ENCODE measurements at places on chromosomes 2 and 18.

DNA sequence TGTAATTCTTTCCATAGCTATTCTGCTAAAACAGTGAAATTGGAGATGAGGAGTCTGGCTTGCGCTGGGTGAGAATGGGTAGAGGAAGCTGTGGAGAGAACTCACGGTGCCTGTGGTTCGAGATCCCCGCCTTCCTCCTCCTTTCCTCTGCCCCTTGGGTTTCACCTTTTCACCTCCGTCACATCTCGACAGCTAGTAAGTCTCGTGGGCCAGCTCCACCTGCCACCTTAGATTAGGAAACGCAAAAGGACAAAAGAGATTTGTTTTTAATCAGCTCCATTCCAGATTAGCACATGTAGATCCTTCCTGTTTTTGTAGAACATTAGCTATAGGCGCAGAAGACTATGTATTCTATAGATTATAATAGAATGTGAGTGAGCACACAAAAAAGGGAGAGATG lies 20.6 kb downstream of the TRIB2 start:
- no peak for DNase-seq

GRCh38 chr2:23599667-23600066 lies 214.7 kb downstream of the KLHL29 start:
- DNase-seq, result no peak

DNA sequence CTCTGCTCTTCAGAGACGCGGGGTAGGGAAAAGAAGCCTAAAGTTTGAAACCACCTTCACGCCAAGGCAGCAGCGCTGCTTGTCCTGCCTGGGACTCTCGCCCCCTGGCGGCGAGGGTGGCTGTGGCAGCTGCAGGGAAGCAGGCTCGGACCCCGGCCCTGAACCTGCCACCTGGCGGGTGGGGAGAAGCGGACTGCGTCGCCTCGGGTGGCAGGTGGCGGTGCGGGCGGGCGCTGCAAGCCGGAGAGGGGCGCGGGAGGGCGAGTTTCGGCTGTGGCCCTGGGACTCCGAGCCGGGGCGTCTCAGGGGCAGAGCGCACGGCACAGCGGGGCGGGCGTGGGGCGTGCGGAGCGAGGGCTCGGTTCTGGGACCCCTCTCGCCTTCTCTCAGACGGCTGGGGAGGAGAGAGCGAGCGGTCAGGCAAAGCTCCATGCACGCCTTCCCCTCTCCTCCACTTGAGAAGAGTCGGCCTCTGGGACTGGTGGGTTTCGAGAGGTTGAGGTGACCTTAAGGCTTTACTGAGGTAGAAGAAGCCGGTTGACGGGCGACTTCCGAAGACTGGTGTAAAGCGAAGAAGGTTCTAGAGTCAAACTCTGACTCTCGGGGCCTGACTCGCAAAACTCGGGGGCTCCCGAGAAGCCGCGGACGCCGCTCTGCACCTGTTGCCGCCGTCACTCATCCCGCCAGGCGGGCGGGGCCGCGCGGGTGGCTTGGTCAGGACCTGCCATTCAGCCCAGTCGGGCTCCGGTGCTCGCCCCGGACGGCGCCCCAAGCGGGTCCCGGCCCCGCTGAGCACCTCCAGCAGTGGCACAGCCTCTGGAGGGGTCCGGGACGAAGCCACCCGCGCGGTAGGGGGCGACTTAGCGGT lies 1.1 kb upstream of the BOLL start:
- no peak for DNase-seq

- no peak for DNase-seq
Measured at GRCh38 chr2:199631129-199631528, 173.4 kb upstream of the SATB2 start.

- DNase-seq, result no peak
Measured at GRCh38 chr2:218993345-218994315, at the start of gene CRYBA2. CRYBA2 (minus strand) TSS chr2:218993422; CDS start chr2:218993176, 246 bp downstream.

DNA sequence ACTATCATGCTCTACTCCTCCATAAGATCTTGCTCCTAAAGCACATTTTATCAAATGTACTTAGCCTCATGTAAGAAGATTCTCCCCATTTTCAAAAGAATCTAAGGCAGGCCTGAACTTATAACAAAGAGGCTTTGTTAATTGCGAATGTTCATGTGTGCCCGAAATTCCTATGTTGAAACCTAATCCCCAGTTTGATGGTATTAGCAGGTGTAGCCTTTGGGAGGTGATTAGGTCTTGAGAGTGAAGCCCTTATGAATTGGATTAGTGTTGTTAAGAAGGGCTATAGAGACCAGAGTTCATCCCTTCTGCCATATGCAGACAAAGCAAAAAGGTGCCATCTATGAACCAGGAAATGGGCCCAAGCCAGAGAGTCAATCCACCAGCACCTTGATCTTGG lies 234.5 kb downstream of the PAX3 start:
- DNase-seq, result no peak

GRCh38 chr2:241534701-241535375 lies 23.7 kb upstream of the BOK start:
- no peak for DNase-seq

DNA sequence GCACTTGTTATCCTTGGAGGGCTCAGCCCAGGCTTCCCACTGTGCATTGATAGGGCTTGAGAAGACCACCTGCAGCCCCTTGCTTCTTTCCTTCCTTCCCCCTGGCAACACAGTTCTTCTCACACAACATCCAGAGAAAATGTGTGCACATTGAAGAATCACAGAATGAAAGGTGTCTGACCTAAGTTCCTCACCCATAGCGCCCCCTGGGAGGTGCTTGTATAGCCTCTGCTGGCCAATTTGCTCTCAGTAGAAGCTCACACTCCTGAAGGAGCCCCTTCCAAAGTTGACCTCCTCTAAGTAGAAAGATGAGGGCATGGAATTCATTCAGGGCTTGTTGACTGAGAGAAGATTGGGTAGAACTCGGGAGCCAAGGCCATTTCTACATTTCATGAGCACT lies 758.4 kb upstream of the KLHL29 start:
- no peak for DNase-seq

DNA sequence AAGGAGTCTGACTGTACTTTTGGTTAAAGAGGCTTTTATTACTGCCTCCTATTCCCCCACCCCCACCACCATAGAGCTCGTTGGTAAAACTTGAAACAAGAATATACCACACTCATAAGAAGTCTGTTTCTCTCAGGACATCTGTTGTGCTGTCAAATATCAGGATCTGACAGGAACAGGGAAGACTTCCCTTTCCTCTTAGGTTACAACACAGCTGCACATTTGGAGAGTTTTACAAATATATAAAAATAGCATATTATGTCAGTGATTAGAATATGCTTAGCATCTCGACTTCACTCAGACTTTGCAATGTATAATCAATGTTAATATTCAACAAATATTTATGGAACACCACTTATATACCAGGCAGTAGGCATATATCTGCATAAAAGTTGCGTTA lies 439.6 kb upstream of the REG3G start:
- DNase-seq, result no peak

- no peak for DNase-seq
Measured at GRCh38 chr18:32425466-32425865, 45.2 kb downstream of the GAREM1 start.

GRCh38 chr2:195117011-195117410 lies 540.0 kb upstream of the SLC39A10 start:
- no peak for DNase-seq

DNA sequence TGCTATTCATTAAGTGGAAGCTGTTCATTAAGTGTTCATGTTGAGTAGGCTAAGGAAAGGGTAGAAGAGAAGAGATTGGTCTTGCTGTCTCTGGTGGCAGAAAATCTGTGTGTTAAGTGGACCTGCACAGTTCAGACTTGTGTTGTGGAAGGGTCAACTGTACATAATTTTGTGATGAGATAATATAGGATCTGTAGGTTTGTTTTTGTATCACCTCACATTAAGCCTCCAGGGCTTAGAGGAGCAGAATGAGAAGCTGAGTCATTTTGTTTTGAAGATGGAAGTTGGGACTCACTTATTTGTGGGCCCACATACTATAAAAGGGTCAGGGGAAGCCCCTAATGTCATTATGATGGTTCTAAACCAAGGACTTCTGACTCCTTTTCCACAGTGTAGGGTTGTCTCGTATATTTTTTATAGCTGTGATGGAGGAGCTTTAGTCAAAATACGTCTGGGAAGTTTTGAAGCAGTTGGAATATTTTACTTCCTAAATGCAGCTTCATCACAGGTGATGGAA lies 18.2 kb downstream of the PMS1 start:
- DNase-seq, result no peak

GRCh38 chr2:241187101-241187917 lies 1.2 kb upstream of the ANO7 start:
- DNase-seq, result no peak

GRCh38 chr18:39366656-39367055 lies 1801.1 kb upstream of the CELF4 start:
- DNase-seq, result no peak

DNA sequence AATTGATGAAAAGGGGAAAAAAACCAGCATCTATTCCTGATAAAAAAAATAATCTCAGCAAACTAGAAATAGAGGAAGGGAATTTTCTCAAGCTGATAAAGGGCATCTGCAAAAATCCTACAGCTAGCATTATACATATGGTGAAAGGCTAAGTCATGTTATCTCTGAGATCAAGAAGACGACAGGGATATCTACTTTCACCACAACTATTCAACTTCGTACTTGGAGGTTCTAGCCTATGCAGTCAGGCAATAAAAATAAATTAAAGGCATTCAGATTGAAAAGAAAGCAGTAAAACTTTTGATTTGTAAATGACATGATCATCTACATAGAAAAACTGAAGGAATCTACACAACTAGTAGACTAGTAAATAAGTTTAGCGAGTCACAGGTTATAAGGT lies 58.2 kb downstream of the CAB39 start:
- DNase-seq, result no peak

DNA sequence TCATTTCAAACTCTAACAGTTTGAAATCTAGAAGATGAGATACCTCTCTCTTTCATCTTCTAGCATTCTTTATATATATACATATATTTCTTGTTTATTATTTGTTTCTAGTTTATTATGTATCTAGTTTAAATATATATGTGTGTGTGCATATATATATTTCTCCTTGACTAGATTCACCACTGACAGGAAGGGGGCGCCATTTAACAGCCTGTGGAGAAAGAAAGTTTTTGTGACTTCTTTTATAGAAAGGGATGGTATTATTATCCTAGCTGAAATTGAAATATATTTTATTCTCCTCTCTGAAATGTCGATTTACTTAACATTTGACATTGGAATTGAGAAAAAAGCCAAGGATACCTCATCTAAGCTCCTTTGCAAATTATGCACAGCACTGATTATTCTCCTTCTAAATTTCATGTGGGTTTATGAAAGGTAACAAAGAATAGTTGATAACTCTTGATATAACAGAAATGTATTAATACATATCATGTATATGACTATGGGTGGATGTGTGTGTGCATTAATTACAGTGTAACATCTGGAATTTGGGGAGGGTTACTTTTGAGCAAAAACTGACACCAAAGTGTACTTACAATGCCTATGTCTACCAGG lies 160.7 kb upstream of the NT5C1B start:
- DNase-seq, result no peak

GRCh38 chr18:76380791-76381405 lies 114.1 kb downstream of the ZNF516 start:
- no peak for DNase-seq

DNA sequence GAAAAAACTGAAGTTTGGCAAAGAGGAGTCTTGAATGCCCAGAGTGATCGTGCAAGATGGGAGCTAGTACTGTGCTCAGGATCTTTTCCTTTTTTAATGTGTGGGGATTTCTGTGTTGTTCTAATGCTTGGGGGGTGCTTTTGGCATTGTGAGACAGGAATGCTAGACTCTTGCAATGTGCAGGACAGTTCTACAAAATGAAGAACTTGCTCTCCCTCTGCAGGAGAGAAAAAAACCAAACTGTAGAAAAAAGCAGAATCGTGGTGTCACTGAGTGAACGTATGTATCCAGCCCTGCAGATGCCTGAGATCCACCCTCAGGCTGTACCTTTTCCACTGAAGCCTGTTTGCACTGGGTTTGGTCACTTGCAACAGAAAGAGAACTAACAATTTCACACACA lies 12.1 kb upstream of the TTC39C start:
- DNase-seq, result no peak

DNA sequence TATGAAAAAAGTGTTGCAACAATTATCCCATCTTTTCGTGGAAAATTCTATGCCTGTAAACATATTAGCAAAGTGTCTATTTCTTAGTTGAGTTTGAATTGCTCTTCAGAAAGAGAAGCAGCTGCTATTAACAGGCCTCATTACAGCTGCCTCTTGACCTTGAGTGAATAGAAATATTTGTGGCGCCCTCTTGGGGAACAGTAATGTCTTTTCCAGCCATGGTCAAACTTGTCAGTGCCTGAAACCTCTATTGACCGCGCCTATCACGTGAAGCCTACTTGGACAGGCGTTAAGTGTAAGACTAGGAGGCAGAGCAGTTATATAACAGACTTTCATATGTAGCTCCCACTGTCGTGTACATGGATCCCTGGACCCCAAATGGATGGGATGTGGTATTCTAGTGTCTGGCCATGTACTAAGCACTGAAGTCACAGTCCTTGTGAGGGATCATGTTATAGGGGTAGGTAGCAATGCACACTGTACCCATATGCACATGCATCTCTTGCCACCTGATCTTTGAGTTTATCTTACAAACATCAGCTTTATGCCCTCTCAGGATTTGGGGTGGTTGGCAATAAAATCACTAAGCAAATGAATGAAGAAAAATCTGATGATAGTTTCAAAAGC lies 245.0 kb downstream of the PTGR3 start:
- no peak for DNase-seq

GRCh38 chr18:43932140-43932539 lies 654.9 kb upstream of the SYT4 start:
- no peak for DNase-seq

GRCh38 chr2:48722391-48722790 lies 33.1 kb downstream of the LHCGR start:
- DNase-seq, result no peak

DNA sequence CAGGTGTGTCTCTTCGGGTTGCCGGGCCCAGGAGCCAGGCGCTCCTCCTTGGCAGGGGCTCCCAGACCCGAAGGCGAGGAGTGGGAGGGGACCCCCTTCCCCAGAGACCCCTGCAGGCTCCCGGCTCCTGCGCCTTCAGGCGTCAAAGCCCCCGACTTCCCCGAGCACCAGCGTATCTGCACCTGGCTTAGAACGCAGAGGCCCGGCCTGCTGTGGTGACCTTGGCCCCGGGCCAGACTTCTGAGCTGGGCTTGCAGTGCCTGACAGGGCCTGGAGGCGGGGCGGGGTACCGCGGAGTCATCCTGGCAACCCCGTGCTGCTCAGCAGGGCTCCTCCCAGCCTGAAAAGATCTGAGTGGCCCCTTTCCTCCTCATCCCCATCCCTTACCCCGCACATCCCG lies 27.0 kb downstream of the SKA1 start:
- no peak for DNase-seq

DNA sequence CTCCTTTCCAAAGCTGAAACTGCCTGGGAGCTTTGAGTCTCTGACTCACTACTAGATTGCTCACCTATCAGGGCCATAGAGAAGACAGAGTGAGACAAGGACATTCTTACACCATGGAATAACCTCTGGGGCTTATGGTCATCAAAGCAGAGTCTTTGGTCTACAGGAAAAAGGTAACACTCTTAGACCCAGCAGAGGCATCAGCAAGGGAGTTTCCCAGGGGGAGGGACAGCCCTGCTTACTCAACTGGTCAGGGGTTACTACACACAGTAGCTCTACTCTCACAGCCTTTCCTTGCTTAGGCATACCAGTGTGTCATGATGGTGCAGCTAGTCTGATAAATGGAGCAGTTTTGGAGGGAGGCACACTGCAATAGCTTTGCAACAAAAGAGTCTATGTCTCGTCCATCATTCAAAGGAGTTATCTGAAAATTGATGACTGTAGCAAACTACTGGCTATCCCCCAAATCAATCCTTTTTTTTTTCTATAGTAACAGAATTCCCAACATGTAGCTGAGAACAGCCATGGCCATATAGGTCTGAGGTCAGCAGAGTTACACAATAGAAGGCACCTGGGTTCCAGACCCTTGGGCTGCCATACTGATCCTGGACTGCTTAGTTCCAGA lies 22.4 kb upstream of the CD28 start:
- DNase-seq, result no peak
